ENCODE measurements at places on chromosomes 4 and X.

- DNase-seq, result no peak
Observed at GRCh38 chr4:76570141-76570973, 135.3 kb downstream of the SHROOM3 start.

GRCh38 chr4:145154573-145154972, 25.8 kb downstream of the OTUD4 start:
- peak; percentile 16 for DNase-seq

DNA sequence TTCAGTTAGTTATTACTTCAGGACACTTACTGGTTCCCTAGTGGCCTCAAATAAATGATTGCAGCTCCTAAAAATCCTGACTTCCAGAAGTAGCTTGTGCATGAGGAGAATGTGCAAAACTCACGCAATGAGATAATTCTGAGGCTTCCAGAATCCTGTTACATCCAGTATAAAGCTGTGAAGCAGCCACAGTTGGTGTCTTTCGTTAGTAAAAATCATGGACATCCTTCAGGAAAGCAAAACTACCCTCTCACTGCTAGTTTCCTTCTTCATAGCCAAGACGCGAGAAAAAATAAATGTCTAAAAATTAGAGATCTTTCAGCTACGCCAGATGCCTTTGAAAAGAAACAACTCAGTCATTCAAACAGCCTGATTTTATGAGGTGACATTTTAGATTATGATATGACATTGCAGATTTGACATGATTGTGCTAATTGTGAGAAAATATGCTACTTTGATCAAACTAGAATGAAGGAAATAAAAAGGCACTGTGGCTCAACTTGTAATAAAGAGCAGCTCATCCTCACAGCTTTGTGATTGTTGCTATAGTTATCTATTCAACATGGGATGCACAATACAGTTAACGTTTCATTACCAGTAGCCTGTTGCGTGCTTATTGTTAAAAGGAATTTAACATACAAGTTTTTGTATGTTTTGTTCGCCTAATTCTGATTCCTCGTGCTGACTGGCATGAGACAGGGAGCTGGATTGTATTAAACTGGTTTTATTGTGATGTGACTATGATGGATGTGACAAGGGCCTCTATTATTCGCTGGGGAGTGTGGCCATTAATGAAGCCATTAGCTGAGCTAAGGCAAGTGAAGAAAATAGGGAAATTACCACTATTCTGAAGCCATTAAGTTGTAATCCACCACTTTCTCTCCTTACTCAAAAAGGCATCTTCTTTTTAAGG, 40.5 kb downstream of the AFF2 start:
- DNase-seq, result no peak

DNA sequence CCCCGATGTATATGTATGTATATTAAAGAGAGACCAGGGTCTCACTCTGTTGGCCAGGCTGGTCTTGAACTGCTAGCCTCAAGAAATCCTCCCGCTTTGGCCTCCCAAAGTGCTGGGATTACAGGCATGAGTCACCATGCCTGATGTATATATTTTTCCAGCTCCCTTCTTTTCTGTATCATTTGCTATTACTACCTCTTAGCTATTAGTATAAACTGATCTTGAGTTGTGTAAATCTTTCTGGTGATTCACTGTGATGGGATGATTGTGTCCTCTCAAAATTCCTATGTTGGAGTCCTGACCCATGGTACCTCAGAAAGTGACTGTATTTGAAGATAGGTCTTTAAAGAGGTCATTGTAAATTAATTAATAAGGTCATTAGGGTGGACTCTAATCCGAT, 53.1 kb downstream of the HPRT1 start:
- no peak for DNase-seq

GRCh38 chr4:38162240-38162784, 202.1 kb downstream of the PTTG2 start:
- DNase-seq, result no peak

GRCh38 chr4:3735196-3735595, 31.0 kb upstream of the ADRA2C start:
- no peak for DNase-seq

DNA sequence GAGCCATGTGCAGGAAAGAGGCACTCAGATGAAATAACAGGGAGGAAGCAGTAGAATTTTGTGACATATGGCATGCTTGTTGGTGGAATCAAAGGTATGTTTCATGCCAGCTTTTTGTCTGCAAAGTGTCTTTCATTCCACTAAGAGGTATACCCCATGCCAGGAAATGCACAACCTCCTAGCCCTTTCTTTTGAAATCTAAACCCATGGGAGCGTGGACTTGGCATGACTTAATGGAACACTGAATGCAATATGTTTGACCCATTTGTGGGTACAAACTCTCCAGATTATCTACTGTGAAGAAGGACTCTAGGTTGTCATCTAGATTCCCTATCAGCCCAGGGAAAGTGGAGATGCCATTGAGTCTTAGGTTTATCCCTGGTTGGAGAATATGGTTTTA, 338.3 kb upstream of the TEX13C start:
- no peak for DNase-seq

- DNase-seq, result no peak
Observed at GRCh38 chr4:183304538-183304937, 15.5 kb downstream of the CLDN22 start.

DNA sequence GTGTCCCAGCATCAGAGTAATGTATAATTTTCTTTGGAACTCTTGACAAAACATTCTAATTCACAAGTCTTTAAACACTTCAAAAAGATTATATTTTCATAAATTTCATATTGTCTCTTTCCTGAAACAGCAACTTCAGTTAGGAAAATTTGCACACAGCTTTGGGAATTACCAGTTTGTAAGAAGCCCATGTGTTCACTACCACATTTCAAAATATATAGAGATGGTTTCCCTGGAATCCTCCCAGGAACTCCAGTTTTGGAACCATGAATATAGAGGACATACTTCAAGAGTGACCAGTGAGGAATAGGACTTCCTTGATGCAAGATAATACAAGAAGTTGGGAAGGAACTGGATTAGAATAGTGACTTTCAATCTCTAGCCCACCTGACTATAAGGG, 28.7 kb upstream of the HPGDS start:
- peak; percentile 56 for DNase-seq

GRCh38 chr4:57425610-57426009, 315.4 kb upstream of the IGFBP7 start:
- no peak for DNase-seq

GRCh38 chrX:37906357-37906756, 59.0 kb upstream of the DYNLT3 start:
- no peak for DNase-seq

- DNase-seq, result no peak
Observed at GRCh38 chr4:7436256-7436655, 1.5 kb upstream of the PSAPL1 start.

DNA sequence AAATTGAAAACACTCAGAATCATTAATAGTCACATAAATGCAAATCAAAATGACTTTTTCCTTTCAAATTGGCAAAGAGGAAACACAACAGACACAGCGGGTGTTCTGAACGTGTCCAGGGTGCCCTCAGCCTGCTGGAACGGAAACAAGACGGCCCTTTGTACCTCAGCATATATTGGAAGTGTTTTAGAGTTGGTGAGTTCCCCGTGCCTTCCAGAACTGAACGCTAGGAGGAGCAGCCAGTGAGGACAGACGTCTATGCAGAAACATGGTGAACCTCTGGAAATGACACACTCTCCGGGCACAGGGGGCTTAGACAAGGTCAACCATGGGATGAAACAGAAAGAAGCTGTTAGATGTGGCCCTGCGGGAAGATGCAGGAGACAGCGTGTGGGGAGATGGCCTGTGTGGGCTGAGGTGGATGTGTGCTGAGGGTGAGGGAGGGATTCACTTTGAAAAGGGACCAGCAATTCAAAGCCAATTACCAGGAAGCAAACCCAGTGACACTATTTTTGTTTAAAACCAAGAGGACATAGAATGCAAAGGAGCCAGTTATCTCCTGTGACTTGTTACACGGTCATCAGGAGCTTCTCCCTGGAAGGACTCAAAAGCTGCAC, 40.4 kb downstream of the RNF212 start:
- DNase-seq, result no peak

- DNase-seq, result peak; percentile 93
Observed at GRCh38 chr4:123616951-123617461, 220.4 kb downstream of the SPRY1 start.

- DNase-seq, result peak; percentile 26
Observed at GRCh38 chrX:131235768-131236545, 53.1 kb downstream of the IGSF1 start.

- no peak for DNase-seq
Observed at GRCh38 chr4:83234902-83235644, 49.5 kb downstream of the COQ2 start.

- DNase-seq, result no peak
Observed at GRCh38 chr4:136009258-136009832, 1522.9 kb downstream of the PCDH18 start.

GRCh38 chr4:173270312-173271027, 63.7 kb downstream of the HMGB2 start:
- peak; percentile 32 for DNase-seq

GRCh38 chr4:162865102-162865501, 301.6 kb downstream of the NAF1 start:
- no peak for DNase-seq

- DNase-seq, result no peak
Observed at GRCh38 chrX:20132666-20133065, 9.0 kb downstream of the EIF1AX start.

GRCh38 chr4:26179316-26179760, 141.5 kb upstream of the RBPJ start:
- no peak for DNase-seq

GRCh38 chr4:137253949-137254348, 278.3 kb downstream of the PCDH18 start:
- no peak for DNase-seq

DNA sequence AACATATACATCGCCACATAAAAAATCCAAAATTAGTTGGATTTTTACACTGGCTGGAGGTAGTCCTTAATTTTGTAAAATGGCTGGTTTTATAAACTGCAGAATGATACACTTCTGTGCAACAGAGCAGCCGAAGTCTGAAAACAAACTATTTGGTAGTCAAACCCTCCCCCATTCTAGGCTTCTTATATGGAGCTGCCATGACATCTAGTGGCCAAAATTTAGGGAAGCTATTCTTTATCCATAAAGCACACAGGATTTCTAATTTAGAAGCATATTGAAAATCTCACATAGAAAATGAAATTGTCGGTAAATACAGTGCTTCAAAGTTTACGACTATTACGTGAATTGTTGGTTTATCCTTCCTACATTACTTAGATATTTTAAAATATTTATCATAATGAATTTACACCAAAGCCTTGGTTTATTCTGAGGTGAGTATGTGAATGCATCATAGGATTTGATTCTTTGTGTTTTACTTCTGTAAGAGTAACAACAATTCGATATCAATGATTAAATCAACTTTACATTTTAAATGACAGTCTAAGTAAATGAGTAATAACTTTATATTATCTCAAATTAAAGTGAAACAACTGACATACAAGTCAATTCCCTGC, 113.4 kb upstream of the FAM241A start:
- DNase-seq, result peak; percentile 34

DNA sequence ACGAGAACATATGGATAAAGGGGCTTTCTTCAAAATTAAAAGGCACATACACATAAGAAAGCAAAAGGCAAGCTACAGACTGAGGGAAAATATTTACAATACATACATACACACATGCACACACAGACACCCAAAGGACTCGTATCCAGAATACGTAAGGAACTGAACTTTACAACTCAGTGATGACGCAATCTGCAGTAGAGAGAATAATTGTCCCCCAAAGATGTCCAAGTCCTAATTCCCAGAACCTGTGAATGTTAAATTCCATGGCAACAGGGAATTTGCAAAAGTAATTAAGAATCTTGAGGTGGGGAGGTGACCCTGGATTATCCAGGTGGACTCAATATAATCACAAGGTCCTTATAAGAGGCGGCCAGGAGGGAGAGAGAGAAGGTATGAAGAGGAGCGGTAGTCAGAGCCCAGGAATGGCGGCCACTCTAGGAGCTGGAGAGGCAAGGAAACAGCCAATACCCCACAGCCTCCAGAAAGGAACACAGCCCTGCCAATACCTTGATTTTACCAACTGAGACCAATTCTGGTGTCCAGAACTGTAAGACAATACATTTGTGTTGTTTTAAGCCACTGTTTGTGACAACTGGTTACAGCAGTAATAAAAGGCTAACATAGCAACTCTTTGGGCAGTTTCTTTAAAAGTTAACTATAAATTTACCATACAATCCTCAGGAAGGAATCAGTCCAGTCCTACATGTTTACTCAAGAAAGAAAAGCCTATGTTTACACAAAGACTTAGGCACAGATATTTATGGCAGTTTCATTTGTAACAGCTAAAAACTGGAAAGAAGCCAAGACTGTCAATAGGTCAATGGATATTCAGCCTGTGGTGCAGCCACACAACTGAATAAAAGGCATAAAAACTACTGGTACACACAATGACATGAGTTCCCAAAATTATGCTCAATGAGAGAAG, 27.3 kb upstream of the STS start:
- no peak for DNase-seq

DNA sequence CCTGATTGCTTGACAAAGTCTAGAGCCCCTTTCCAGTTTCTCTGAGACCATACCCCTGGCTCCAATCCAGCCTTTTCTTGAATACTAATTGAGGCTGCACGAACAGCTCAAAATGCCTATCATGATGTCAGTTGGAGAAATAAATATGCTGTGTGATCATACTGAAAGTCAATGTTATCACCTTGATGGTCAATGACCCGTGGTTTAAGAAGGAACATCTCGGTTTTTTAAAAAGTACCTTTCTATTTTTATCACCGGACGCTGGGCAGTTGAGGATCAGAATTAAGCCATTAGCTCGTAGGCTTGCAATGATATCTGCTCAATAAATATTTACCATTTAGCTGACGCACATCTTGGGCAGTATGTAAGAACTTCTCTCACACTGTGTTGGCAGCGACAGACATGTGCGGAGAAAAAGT, 852 bp upstream of the WDR44 start:
- no peak for DNase-seq

DNA sequence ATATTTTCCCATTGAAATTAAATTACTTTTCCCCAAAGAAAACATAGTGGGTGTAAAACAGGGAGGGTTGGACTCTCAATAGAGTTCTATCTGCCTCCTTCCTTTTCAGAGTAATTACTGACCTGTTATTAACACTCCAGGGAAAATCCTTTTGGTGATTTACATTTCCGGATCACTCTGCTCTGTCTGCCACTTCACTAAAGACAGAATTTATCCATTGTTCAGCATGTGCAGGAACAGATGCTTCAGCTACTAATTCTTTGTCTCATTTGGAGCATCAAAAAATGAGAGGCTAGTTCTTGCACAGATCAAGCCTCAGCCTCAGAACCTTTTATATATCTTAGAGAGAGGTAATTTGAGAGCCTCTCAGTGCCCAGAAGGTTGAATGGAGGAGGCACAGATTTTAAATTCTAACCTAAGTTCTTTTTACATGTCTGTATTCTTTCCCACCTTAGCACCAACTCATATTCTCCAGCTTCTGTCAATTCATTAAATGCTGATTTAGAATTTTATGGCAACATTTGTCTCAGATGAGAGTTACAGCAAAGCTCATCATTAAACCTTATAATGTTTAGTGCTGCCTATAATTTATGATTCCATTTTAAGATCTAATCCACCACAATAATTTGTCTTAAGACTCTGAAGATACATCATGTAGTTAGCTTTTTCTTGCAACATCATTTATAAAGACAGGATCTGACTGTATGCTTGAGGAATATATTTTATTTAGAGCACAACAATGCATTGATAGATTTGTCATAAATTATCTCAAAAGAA, 1494.4 kb downstream of the STIM2 start:
- no peak for DNase-seq

GRCh38 chrX:75273483-75273882, 402 bp upstream of the UPRT start:
- DNase-seq, result no peak
